ENCODE measurements at places on chromosomes 3 and 15.

DNA sequence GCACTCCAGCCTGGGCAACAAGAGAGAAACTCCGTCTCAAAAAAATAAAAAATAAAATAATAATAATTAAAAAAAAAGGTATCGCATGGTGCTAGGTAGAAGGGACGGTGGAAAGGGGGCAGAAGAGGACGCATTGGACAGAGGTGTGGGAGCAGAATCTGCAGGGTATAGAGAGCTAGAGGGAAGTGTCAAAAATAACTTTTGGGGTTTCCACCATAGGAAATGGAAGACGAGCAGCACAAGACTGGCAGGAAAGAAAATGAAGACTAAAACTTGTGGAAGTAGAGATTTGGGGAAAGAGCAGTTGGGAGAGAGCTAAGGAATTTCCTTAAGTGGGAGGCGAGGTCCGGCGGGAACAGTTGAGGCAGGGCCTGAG, 585 bp upstream of the MKRN2 start:
- DNase-seq: no peak

- DNase-seq: no peak
Observed at GRCh38 chr3:124149771-124150170, 157.8 kb upstream of the ROPN1 start.

GRCh38 chr3:161267646-161268045, 46.5 kb downstream of the NMD3 start:
- no peak for DNase-seq

DNA sequence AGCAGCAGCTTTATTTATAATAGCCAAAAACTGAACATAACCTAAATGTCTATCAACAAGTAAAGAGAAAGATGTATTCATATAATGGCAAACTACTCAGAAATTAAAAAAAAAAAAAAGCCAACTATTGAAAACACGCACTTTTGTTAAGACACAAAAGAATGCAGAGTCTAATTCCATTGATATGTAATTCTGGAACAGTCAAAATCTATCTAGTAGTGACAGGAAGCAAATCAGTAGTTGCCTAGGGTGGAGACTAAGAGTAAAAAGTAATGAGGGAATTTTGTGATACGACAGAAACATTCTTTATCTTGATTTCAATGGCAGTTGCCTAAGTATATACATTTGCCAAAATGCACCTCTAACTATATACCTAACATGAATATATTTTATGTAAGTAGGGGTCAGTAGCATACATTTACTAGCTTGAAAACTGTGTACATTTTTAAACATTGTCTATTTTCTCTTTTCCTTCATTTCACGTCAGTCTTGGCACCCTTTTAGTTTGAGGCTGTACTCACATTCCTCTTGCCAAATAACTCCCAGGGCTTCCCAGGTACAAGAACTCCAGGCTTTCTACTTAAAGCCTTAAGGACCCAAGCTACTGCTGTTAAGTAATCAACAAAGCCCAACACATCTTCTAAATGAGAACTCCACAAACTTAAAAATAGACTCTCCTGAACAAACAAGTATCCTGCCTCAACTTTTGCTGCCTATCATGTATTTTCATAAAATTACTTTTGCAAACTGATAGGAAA, 54.7 kb downstream of the ADAM10 start:
- DNase-seq: no peak

GRCh38 chr3:16990163-16990562, 105.4 kb downstream of the PLCL2 start:
- DNase-seq: no peak

- no peak for DNase-seq
Observed at GRCh38 chr3:19467761-19468160, 319.5 kb downstream of the KCNH8 start.

- no peak for DNase-seq
Observed at GRCh38 chr3:129005526-129006303, 4.6 kb downstream of the EFCC1 start.

DNA sequence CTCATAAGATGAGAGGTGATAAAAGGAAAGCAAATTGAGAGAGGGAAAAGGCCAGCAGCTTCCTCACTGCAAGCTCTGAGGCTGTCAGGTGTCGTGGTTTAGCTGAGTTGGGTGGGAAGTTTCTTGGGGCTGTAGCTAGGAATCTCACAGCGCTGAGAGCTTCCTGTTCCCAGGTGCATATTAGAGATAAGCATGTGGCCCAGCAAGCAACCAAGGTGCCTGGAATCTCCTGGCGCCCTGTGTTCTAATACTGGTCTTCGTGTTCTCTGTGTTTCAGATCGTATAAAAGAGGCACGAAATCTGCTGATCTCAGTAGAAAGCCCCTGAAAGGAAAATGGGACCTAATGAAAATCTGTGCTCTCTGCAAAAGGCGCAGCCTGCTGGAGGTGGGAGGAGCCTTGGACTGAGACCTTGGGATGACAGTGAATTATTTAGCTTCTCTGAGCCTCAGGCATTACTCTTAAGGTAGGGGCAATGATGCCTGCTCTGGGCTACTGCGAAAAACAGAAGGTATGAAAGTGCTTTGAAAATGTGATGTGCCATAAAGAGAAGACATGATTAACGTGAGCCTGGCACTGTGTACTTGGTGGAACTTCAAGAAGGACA, 499.9 kb downstream of the TBL1XR1 start:
- DNase-seq: no peak
